ENCODE measurements at places on chromosomes 16 and 17.

- peak; percentile 25 for DNase-seq
Observed at GRCh38 chr17:40190197-40191021, 13.1 kb downstream of the RAPGEFL1 start.

- peak; percentile 53 for DNase-seq
Observed at GRCh38 chr16:84925092-84925772, 86.1 kb downstream of the ZDHHC7 start.

- no peak for DNase-seq
Observed at GRCh38 chr16:78113258-78113657, 13.8 kb downstream of the WWOX start.

DNA sequence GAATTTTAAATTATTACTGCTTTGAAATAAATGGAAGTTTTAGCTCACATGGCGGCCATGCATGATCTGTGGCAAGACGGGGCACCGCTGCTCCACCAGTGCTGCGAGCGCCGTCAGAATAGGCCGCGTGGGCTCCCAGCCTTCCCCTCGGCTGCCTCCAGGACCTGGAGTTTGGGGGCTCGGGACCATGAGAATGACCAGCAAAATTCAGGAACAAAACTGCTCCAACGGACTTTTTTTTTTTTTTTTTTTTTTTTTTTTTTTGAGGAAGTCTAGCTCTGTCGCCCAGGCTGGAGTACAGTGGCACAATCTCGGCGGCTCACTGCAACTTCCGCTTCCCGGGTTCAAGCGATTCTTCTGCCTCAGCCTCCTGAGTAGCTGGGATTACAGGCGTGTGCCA lies 38.3 kb upstream of the AKAP1 start:
- no peak for DNase-seq

GRCh38 chr16:79598063-79598347 lies 2.5 kb downstream of the MAF start:
- no peak for DNase-seq

DNA sequence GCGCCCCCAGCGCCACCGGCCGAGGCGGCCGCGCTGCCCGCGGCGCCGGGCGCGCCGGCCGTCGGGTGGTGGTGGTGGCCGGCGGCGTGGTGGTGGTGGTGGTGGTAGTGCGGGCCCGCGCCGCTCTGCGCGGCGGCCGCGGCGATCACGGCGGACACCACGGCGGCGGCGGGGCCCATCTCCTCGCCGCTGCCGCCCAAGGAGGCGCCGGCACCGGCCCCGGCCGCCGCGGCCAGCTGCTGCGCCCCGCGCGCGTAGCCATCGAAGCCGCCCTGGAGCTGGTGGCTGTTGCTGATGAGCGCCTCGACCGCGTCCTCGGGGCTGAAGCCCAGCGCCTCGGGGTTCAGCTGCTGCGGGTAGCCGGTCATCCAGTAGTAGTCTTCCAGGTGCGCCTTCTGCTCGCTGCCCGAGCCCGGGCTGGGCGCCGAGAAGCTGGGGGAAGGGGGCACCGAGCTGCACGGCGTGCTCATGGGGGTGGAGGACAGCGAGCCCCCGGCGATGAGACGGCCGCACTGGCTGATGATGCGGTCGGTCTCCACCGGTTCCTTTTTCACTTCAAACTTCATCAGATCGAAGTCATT lies 1.2 kb downstream of the MAF start:
- no peak for DNase-seq

DNA sequence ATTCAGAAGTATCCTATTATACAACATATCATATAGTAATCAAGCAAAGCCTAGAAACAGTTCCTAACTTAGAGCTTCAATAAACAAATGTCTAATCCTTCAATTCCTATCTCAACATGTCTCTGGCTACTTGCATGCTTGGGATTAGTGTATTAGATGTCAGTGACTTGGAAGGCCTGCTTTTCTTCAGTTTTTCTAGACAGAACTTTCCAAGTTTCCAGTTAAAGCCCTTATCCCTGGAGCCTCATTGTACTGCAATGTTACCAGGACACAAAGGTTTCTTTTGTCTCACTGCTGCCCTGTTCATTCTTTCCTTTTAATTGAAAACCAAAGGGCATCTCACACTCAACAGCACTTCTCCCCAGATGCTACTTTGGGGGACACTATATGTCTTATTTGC lies 16.5 kb downstream of the PSME3IP1 start:
- no peak for DNase-seq

GRCh38 chr16:89722392-89723278 lies 1.3 kb downstream of the ZNF276 start:
- no peak for DNase-seq

DNA sequence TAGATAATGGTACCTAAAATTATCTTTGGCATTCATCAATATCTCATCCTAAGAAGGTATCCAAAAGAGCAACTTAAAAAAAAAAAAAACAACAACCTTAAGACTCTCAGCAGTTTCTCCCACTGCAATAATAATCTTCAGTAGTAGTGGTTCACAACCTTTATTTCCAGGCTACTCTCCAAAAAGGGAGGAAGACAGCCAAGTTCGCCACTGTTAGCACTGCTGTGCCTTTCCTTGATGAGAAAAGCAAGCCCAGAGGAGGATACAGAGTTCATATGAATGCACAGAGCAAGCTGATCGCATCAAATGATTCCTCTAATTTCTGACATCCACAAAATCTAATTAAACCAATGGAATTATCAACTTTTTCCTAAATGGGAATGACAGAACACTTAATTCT lies 199.4 kb downstream of the AATF start:
- DNase-seq = no peak

GRCh38 chr16:8293413-8293812 lies 296.9 kb downstream of the TMEM114 start:
- DNase-seq = no peak

GRCh38 chr16:77898671-77899211 lies 110.4 kb downstream of the VAT1L start:
- peak; percentile 71 for DNase-seq

DNA sequence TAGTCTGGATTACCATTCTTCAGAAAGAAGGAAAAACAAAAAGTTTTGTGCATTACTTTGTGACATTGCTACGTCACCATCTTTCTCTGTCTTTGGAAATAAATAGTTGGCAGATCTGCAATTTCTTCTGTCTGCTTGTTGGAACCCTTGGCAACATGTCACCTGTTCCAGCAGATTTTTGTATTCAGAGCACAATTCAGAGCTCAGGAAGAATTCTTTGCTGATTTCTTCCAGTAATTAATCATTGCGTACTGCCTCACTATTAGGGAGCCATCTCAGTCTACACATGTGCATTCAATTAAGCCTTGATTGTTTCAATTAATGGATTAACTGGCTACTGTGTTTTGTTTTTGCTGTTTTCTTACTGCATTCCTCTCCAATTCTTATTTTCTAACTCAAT lies 467.2 kb downstream of the CDH8 start:
- no peak for DNase-seq

DNA sequence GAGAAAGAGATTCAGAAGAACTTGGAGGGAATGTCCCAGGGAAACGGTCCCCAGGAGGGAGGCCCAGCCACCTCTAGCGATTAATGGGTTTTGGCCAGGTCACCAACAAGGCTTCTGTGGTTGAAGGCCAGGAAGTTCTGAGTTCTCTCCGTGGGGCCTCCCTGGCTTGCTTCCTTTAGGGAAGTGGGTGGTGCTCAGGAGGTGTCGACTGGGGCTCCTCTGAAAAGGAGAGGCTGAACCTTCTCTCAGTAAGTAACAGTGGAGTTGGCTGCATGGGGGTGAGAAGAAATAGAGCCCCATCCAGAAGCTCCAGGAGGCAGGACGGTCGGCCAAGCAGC lies 77.1 kb upstream of the GSE1 start:
- peak; percentile 49 for DNase-seq

- DNase-seq = no peak
Observed at GRCh38 chr16:59964232-59964924, 1230.3 kb upstream of the GOT2 start.

GRCh38 chr17:61291451-61292285 lies 108.0 kb upstream of the TBX2 start:
- peak; percentile 67 for DNase-seq

DNA sequence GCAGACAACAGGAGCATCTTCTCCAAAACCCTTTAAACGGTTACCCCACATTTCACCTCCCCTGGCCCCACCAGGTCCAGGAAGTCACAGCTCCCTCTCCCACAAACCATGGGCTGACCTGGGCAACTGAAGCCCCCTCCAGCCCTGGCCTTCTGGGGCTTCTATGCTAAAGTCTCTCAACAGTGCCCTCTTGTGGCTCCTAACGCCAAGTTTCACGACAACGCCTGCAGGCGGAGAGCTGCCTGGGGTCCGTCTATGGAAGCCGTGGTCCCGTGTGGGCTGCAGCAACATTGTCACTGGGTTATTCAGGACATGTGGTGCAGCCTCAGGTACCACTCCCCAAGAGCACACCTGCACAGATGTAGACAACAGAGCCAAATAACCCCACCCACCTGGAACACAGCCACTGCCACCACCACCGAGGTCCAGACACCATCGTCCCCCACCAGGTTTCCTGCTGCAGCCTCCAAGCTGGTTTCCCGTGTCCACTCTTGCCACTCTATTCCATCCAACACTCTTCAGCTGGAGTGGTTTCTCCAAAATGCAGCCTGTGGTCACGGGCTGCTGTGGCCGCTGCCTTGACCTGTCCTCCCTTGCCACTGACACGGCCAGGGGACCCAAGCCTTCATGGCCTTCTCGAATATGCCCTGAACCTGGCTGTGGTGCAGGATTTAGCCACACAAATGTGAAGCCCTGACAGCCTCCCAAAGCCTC lies 19.1 kb downstream of the C16orf95 start:
- DNase-seq = peak; percentile 32

DNA sequence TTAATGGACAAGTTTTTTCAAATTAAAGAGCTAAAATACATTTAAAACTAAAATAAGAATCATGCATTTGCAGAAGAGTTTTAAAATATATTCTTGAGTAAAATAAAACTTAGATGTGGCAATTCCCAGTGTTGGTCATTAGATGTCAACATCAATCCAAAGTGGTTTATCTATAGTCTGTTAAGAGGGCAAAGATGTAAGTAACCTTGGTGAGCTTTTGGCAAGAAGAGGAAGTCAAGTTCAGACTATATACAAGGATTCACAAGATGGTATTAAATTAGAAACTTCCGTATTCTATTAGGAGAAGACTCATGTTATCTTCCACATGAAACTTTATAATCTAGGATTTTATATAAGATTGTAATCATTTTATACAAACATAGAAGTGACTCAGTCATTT lies 73.1 kb downstream of the CEP95 start:
- DNase-seq = no peak

GRCh38 chr17:1035546-1036170 lies 38.7 kb downstream of the TIMM22 start:
- DNase-seq = no peak
